Stomach (tissue), 19 donors: ENCODE measurements at places on chromosomes 3 and 15. TPM values are rescaled to one million over a fixed set of nuclear protein-coding genes. Genes with fewer than 3 reads are reported as not detected.
A peak's percentile ranks its signal among the peaks of the same experiment; 100 is the strongest.

DNA sequence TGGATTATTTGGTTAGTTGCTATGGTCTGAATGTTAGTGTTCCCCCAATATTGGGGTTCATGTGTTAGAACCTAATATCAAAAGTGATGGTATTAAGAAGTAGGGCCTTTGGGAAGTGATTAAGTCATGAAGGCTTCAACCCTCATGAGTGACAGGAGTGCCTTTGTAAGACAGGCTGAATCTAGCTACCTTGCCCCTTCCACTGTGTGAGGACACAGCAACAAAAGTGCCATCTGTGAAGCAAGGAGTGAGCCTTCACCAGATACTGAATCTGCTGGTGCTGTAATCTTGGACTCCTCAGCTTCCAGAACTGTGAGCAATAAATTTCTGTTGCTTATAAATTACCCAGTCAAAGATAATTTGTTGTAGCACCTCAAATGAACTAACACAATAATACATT is 22.6 kb upstream of the SATB1 start:
- DNase-seq: no peak

- no peak for DNase-seq
These were observed 17.4 kb upstream of the BDH1 start for GRCh38 chr3:197573048-197573767.

DNA sequence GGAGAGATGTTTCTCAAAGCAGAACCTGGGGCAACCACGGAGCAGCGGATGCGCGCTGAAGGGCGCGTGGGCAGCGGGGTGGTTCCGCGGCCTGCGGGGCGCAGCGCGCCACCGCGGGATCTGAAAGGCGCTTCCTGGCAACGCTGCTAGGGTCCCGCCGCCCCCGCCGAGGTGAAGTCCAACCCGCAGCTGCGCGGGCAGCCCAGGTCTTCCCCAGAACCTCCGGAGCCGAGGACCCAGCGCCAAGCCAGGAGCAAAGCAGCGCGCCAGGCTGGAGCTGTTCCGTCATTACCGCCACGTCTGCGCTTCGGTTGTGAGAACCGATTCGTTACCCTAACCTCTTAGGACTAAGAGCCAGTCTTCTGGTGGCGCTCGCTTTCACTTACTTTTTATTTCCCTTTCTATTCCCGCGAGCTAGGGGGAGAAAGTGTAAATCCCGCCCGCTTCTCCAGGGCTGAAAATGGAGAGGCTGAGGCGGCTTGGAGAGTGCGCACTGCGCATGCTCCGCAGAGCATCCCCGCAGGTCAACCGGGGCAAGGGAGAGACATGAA is 3.2 kb upstream of the GABRG3 start:
- peak; percentile 69 for DNase-seq

DNA sequence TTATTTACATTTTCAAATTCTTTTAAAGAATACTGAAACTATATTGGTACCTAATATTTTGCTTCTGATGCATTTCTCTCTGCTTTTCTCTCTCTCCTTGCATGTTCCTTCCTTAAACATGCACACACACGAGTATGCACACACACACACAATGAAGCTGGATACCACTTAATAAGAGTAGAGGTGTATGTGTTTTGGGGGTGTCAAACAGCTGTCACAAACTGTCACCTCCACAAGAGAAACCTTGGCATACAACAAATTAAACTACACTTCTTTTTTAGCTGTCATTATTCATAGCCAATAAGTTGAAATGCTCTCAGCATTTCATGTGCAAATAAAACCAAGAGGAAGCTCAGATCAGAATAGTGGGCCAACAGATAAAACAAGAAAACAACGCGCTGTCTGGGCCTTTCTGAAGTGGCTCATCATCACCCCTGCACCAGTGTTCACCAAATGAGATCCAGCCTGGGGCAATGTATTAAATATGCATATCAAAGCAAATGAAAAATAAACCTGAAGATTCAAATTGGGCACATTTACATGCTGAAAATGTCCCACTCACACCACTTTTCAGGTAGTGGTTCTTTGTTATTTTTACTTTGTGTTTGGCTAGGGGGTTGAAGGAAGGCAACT is 9.7 kb downstream of the MEIS2 start:
- DNase-seq: no peak

TMEM207 gene
- not detected for total RNA-seq

DNA sequence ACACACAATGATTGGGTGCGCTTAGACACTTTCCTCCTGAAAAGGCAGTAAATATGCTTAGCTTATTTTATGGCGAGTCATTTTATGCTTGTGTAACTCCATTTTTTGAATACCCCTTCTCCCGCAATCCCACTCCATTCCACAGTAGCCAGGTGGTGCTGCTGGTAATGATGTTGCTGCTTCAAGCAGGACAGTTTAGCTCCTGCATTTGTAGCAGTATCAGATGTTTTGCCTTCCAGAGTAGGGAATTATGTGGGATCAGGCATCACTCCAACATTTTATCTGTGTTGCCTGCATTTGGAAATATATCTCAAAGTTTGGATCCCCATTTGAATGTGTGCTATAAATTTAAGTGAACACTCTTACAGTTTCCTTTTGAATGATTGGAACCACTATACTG is 302.1 kb upstream of the SGO1 start:
- DNase-seq: peak; percentile 6

GRCh38 chr3:42887084-42887483 is 11.4 kb upstream of the CYP8B1 start:
- no peak for DNase-seq

DNA sequence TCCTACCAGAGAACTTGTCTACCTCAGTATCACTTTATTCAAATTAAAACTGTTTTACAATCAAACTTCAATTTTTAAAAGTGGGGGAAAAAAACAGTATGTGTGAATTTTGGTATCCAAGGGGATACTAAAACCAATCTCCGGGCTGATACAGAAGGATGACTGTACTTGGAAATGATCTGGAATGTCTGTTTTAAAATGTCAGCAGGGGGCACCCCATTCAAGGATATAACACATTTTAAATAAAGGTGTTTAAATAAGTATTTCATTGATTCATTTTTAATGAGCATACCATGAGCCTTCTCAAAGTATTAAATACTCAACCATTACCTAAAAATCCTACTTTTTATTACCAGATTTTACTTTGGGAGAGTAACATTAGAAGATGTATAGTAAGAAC is 67.9 kb downstream of the ULK4 start:
- DNase-seq: peak; percentile 73
